Stimulated activated naive CD8-positive, alpha-beta T cell treated with anti-CD3 and anti-CD28 coated beads, Interleukin-15, amount 100 ng/mL, for 72 hours (primary cell): ENCODE measurements at places on chromosomes 7 and 10.

DNA sequence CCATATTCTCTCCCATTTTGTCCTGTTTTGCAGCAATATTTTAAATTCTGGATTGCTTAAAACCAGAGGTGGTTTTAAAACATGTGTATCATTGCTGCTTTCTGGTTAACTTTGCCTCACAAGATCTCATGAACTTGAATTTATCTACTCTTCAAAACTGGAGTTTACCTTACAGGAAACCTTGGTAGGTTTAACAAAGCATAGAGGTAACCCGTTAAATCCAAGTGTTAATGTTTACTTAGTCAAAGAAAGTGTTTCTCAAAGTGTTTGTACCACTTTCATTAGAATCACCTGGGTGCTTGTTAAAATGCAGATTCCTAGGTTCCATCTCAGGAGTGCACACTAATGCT is 44.0 kb upstream of the VDAC2 start:
- no peak for DNase-seq

DNA sequence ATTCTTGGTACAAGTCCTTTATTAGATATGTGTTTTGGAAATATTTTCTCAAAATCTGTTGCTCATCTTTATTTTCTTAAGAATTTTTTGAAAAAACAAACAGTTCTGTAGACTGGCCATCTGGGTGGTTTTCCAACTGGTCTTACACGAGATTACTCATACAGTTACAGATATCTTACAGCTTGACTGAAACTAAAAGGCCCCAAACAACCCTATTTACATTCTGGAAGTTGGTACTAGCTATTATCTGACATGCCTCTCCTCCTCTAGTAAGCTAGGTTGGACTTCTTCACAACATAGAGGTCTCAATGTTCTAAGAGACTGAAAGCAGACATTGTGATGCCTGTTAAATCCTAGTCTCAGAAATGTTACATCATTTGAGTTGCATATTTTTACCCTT is 52.0 kb downstream of the ZNF22 start:
- DNase-seq, result no peak

DNA sequence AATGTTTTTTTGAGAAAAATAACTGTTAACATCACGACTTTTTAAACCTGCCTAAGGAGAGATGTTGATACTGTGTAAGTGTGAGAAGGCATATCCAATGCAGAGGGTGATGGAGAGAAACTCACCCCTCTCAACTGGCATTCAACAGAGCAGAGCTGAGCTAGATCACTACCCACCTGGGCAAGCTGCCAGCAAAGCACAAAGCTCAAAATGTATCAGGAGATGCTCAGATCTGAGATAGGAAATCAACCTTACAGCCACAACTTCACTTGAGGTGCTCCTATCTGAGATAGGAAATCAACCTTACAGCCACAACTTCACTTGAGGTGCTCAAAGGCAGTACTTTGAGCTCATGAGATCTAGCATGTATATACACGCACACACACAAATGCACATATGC is 151.5 kb upstream of the PDE1C start:
- DNase-seq, result no peak

DNA sequence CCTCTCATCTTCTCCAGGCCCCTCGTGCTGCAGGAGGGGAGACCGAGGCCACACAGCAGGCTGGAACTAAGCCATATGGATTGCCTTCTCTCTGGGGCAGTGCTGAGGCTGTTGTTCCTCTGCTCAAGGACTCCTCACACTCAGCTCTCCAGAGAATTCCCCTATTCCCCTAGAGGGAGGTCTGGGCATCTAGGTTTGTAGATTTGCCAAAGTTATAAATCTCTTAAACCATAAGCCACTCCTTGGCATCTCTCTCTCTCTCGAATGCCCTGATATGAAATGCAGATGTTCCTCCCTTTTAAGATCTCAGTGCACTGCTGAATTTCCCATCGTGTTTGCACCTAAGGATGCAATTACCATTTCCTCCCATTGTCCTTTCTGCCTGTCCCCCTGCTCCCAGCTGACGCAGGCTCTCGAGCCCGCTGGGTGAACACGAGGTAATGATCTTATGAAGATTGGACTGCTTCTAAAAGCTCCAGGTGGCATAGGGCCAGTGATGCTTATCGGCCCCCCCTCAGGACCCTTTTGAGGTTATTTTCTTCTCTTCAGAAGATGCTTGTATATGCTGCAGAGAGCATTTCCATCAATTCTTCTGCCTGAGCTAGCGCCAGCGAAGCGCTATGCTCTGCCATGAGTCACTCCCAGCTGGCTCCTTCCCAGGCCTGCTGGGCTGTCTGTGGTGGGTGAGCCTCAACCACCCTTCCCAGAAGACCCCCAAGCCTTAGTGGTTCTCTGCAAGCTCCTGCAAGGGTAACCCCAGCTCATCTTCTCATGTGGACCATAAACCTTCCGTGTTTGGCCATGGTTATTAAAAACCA is 41.6 kb upstream of the AQP1 start:
- DNase-seq, result no peak

DNA sequence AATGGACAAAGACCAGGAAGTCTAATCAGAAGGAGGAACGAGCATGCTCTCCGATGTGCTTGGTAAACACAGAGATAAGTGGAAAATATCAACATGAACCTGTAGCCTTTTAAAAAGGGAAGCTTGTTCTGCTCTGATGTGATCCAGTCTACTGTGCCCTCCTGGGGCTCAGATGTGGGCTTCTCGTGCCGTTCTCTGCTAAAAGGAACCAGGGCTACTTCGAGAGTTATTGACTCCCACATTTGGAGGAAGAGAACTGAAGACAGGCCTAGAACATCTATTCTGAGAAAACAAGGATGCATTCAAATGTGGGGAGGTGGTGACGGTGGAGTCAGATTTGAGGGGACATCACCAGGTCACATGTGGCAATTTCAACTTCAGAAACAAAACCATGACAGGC is 325.4 kb downstream of the GLRX3 start:
- DNase-seq, result no peak

DNA sequence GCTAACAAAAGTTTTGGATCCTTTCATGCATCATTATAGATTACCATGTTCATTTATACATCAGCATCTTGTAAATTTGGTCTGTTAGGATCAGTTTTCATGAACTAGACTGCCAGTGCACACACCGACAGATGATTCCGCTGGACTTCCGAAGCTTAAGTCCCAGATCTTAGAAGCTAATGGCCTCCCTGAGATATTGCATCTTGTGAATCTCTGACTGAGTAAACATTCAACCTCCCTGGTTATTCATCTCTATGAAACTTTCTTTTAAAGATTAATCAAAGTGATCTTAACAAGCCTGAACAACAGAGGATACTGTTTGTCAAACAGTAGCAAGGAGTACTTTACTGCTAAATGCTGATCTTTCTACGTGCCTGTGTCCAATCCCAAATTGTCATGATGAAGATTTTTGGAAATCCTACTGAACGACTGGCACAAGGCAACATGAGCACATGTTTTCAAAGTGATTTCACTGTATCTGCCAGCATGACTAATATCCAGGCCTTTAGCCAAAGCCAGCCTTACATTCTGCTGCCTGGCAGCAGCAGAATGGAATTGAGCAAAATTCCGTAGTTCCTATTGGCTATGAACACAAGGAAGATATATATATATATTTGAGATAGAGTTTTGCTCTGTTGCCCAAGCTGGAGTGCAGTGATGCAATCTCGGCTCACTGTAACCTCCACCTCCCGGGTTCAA is 91.3 kb upstream of the ANK3 start:
- DNase-seq, result no peak

GRCh38 chr7:157016024-157016351 is 5.5 kb upstream of the MNX1 start:
- no peak for DNase-seq

DNA sequence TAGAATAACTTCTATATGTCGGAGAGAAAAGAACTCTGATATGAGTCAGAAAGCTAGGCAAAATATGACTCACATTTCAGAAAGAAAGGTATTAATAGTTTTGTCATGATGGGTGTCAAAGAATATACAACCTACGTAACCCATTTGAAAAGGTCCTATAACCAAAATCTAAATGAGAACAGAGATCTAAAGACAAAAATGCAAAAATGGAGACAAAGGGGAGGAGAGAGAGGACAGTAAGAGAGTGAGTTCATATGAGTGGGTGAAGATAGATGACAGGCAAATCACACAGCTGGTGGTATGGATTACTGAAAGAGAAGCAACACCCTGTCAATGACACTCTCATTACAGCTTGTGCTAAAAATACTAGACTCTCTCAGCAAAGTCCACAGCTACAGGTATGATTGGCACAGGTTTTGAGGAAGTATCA is 25.6 kb downstream of the ANKMY2 start:
- peak; percentile 22 for DNase-seq

- DNase-seq, result no peak
Measured at GRCh38 chr10:61931620-61932332, 30.3 kb downstream of the ARID5B start.

DNA sequence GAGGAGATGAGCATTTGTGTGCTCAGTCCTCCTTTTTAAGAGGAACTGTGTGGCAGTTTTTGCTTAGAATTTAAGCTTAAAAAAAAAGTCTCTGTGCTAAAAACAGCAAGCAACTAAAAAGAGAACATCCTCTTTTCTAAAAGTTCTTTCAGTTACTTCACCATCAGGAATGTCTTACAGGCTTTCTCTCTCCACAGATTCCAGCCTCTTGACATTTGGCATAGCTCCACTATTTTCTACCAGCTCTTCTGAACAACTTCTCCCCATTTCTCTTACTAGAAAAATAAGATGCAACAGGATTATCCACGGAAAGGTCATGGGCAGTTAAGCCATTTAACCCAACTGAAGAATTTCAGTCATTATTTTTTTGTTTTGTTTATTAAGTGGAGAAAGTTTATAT is 13.2 kb downstream of the PCLO start:
- no peak for DNase-seq
